Testis (tissue), 5 donors: ENCODE measurements at places on chromosomes 1 and 21. TPM values are rescaled to one million over a fixed set of nuclear protein-coding genes. Genes with fewer than 3 reads are reported as not detected.

- DNase-seq = no peak
Measured at GRCh38 chr1:226654046-226654667, 84.9 kb downstream of the ITPKB start.

DNA sequence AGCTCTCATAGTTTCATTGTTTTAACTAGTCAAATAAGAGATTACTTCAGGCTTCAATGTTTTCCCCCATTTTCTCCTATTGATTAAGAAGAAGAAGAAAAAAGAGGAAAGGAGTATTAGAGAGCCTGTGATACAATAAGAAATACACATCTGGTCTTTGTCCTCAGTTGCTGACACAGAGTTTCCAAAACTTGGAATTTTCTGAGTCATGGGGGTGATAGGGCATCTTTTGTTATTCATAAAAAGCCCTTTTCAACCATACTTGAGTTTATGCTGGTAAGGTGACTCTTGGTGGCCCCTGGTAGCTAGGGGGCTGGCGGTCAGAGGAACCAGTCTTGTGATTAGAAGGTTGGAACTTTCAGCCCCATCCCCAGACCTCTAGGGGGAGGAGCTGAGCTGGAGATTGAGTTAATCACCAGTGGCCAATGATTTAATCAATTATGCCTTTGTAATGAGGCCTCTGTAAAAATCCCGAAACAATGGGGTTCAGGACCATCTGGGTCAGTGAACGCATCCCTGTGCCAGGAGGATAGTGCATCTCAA, 28.9 kb upstream of the KLF18 start:
- no peak for DNase-seq

DNA sequence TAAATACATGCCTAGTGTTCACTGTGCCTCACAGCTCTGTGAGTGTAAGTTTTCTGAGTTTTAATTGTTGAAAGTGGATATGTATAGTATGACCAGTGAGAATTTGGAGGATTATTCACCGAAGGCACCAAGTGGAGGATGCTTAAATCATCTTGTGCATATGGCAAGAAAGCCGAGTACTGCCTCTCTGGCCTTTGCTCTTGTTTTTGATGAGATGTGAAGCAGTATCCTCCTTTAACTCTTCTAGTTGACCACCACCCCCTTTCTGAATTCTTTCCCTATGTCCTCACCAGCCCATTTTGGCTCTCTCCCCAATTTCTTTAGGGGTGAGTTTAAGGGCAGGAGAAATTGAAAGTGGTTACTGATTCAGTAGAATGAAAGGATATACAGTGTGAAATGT, 130.4 kb downstream of the SYT2 start:
- DNase-seq = no peak

TTLL7 gene
- polyA plus RNA-seq = 35.2 TPM

KRTAP20-2 gene
- not detected for polyA plus RNA-seq

S100A13 gene
- polyA plus RNA-seq = 90.9 TPM
